ENCODE measurements at places on chromosomes 3 and 15. TPM values are rescaled to one million over a fixed set of nuclear protein-coding genes. Genes with fewer than 3 reads are reported as not detected.
A peak's percentile ranks its signal among the peaks of the same experiment; 100 is the strongest.

CDHR4 gene
- 0.50 TPM for total RNA-seq

TRIM42 gene
- total RNA-seq = not detected

ARRDC4 gene
- 3.8 TPM for total RNA-seq

DNA sequence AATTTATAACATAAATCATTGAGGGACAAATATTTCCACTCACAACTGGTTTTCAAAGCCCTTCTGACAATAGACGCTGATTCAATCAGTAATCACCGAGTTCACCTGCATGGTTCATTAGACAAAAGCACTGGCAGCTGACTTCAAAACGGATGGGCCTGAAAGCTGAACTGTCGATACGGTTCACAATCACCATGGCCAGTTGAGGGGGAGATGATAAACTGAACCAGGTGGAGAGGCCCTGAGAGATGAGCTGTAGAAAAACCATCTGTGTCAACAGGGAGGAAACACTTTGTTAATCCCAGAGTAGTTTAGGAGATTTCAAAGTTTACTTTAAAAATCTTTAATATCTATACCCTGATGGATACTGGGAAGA, 75.0 kb downstream of the PEX5L start:
- no peak overlapping the region for H3K27ac ChIP-seq
- DNase-seq = no peak

DNA sequence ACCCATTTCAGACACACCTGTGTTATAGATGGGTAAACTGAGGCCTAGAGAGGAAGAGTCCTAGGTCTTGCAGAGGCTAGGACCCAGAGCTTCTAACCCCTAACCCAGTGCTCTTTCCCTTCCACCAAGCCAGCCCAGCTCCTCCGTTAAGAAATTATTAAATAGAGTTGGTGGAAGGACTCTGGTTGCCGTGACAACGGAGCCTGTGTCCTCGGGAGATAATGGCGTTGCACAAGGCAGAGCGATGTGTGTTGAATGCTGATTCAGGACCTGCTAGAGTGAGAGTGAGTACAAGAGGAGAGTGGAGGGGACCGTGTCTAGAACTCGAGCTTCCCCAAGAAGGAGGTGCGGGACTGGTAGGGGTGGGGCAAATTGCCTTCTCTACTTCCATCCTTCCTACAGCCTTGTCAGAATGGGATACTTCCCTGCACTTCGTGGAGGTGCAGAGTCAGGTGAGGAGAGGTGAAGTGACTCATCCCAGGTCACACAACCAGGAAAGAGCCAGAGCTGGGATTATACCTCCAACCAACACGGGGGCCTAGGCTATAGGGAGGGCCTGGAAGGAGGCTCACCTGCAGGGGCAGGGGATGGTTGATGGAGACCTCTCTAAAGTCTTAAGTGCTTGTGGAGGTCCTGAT, 8.6 kb downstream of the SLC6A1 start:
- no peak for DNase-seq
- no peaks in the 10 kb centered on the region for H3K4me1 ChIP-seq
- no peaks in the 10 kb centered on the region for H3K36me3 ChIP-seq

- no peaks in the 10 kb centered on the region for H3K27me3 ChIP-seq
- H3K36me3 ChIP-seq = no peaks in the 10 kb centered on the region
- H3K27ac ChIP-seq = peak overlapping the region; percentile 23
- H3K4me1 ChIP-seq = peaks cover 6% of the 10 kb centered on the region
Measured at GRCh38 chr3:184155644-184156521, 706 bp downstream of the DVL3 start.

DNA sequence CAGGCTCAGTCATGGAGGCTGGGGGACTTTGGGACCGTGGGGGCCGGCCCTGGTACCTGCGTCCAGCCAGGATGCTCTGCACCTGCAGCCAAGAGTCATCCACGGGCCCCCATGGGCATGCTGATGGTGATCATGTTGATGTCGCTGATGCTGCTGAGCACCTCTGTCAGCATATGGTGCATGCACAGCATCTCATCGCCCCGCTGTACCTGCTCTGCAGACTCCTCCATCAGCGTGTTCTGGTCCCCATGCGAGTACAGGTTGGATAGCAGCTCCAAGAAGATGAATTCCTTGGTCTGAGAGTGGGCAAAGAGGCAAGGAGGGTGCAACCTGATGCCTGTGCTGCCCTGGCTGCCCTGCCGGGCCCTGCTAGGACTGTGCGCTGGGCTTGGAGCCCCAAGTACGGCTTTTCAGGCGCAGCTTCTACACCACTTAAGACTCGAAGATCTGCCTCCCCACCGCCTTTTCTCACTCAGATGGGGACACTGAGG, 7.2 kb downstream of the RPS17 start:
- no peak overlapping the region for H3K27ac ChIP-seq
- no peaks in the 10 kb centered on the region for H3K27me3 ChIP-seq
- no peak overlapping the region for H3K4me3 ChIP-seq
- DNase-seq = peak; percentile 50
- peaks cover 2% of the 10 kb centered on the region for H3K4me1 ChIP-seq
- peaks cover 27% of the 10 kb centered on the region for H3K36me3 ChIP-seq

Measured in H1 (cell line).